ENCODE measurements at places on chromosomes 3 and 15. TPM values are rescaled to one million over a fixed set of nuclear protein-coding genes. Genes with fewer than 3 reads are reported as not detected.

MESP2 gene
- total RNA-seq = 1.7 TPM

- DNase-seq = no peak
- H3K27me3 ChIP-seq = peaks cover 62% of the 10 kb centered on the region
- H3K27ac ChIP-seq = no peak overlapping the region
- no peak overlapping the region for H3K4me3 ChIP-seq
- H3K36me3 ChIP-seq = no peaks in the 10 kb centered on the region
- H3K4me1 ChIP-seq = peaks cover 5% of the 10 kb centered on the region
Measured at GRCh38 chr3:137772214-137772955, 8.3 kb downstream of the SOX14 start.

- no peak overlapping the region for H3K4me3 ChIP-seq
- H3K27me3 ChIP-seq = no peaks in the 10 kb centered on the region
- no peaks in the 10 kb centered on the region for H3K36me3 ChIP-seq
- DNase-seq = no peak
- H3K4me1 ChIP-seq = peaks cover 27% of the 10 kb centered on the region
Measured at GRCh38 chr15:98955331-98955730, 52.3 kb downstream of the PGPEP1L start.

DNA sequence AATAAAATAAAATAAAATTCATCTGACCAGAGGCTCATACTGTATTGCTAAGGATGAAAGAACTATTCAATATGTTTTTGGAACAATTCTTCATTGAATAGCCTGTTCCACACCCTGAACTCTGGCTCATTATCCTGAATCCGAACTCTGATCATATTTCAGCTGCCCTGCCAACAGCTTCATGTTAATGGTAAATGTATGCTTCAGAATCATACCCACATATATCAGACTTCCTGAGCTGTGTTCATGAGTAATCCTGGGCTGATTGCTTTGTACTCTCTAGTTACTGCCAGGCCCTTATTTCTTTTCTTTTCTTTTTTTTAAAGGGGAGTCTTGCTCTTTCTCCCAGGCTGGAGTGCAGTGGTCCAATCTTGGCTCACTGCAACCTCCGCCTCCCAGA, 11.8 kb downstream of the INO80 start:
- H3K27ac ChIP-seq = no peak overlapping the region
- H3K36me3 ChIP-seq = no peaks in the 10 kb centered on the region
- H3K4me1 ChIP-seq = peaks cover 7% of the 10 kb centered on the region

C2CD4A gene
- 0.55 TPM for total RNA-seq

GRCh38 chr3:189157232-189158007, 14.4 kb upstream of the TPRG1 start:
- no peak overlapping the region for H3K27ac ChIP-seq
- H3K27me3 ChIP-seq = no peaks in the 10 kb centered on the region
- H3K36me3 ChIP-seq = no peaks in the 10 kb centered on the region
- no peak for DNase-seq
- no peaks in the 10 kb centered on the region for H3K4me1 ChIP-seq

- no peak overlapping the region for H3K4me3 ChIP-seq
- H3K27ac ChIP-seq = no peak overlapping the region
- H3K4me1 ChIP-seq = no peaks in the 10 kb centered on the region
- no peaks in the 10 kb centered on the region for H3K27me3 ChIP-seq
- H3K36me3 ChIP-seq = no peaks in the 10 kb centered on the region
Measured at GRCh38 chr3:180698760-180699270, 19.5 kb upstream of the CCDC39 start.

TMEM207 gene
- total RNA-seq = not detected

DNA sequence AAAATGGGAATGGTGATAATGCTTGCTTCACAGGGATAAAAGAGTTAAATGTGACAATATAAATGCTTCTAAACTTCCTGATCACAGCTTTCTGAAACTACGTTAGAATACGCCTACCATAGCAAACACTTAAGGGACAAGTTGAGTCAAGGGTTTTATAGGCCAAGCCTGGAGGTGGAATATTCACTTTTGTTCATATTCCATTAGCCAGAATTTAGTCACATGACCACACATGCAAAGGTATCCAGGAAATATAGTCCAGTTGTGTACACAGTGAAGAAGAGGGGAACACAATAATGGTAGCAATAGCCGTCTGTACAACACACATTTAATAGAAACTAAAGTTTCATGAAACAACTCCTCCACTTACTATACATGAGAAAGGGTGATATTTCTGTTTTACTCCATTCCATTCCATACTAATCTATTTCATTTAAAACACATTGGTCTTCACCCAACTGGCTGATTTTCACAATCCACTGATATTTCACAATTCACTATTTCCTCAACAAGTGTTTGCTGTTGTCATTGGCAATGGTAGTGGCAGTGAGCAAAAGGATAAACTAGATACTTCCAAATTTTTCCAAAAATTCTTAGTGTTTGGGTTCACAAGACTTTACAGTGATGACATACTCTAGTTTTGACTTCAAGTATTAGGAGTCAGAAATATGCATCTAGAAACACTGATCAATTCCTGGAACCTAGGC, 270.9 kb downstream of the ERC2 start:
- no peaks in the 10 kb centered on the region for H3K4me1 ChIP-seq
- no peaks in the 10 kb centered on the region for H3K27me3 ChIP-seq
- no peaks in the 10 kb centered on the region for H3K36me3 ChIP-seq
- no peak overlapping the region for H3K4me3 ChIP-seq
- no peak for DNase-seq

ATP13A5 gene
- 1.1 TPM for total RNA-seq

DNA sequence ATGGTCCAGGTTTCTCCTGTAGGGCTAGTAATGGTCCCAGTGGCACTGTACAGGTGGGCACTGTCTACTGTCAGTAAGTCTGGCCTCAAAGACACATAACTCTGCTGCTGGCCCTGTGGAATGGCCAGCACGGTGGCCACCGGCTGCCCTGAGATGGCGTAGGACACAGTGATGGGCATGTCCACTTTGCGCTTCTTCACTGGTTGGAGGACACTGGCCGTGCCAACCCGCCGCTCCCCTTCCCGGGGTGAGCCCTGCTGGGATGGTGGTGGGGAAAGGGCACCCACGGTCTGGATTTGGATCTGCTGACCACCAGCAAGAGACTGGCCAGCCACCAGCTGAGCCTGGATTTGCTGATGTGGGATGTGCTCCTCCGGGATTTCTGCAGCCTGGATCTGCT, 28.1 kb upstream of the IMPDH2 start:
- H3K36me3 ChIP-seq = peaks cover 74% of the 10 kb centered on the region
- H3K4me3 ChIP-seq = no peak overlapping the region
- no peak for DNase-seq
- no peaks in the 10 kb centered on the region for H3K4me1 ChIP-seq
- no peak overlapping the region for H3K27ac ChIP-seq
- no peaks in the 10 kb centered on the region for H3K27me3 ChIP-seq

GRCh38 chr3:117261983-117262421, 552.4 kb downstream of the TUSC7 start:
- no peak for DNase-seq
- no peak overlapping the region for H3K4me3 ChIP-seq
- no peak overlapping the region for H3K27ac ChIP-seq
- H3K36me3 ChIP-seq = no peaks in the 10 kb centered on the region
- H3K27me3 ChIP-seq = no peaks in the 10 kb centered on the region
- H3K4me1 ChIP-seq = no peaks in the 10 kb centered on the region

WDR93 gene
- total RNA-seq = 0.26 TPM

- H3K27ac ChIP-seq = no peak overlapping the region
- no peaks in the 10 kb centered on the region for H3K4me1 ChIP-seq
- DNase-seq = no peak
- no peak overlapping the region for H3K4me3 ChIP-seq
- H3K27me3 ChIP-seq = no peaks in the 10 kb centered on the region
- H3K36me3 ChIP-seq = no peaks in the 10 kb centered on the region
Measured at GRCh38 chr3:146476094-146476740, 6.9 kb upstream of the PLSCR2 start.

CIDEC gene
- 1.0 TPM for total RNA-seq

DNA sequence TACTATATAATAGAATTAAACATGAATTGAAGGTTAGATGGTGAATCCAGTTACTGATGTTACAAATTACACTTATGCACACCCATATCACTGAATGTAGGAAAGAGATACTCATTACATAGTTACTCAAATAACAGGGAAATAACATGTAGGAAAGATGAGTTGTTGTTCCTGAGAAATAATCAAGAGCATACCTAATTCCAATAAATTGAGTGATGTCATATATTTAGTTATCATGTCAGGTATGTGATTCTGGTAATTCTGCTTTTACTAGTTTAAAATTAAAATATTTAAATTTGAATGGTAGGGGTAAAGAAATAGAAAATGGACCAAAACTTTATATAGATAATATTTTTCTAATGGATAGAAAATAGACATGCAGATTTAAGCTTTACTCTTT, 102.6 kb upstream of the MYZAP start:
- H3K27ac ChIP-seq = no peak overlapping the region
- no peak for DNase-seq

DNA sequence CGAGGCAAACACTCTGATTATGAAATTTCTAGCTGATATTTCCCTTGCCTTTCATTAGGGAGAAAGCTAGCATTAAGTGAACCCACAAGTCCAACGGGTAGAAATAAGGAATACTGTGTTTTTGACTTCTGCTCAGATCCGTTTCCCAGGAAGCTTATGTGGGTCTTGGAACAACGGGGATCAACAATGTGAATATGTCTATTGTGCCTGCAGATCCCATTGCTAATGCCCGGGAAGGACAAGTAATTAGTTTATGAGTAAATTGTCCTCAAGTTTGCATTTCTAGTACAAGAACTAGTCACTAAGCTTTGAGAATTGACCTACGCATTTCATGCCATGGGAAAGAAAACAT, 236.4 kb downstream of the UACA start:
- H3K27ac ChIP-seq = no peak overlapping the region
- H3K4me3 ChIP-seq = no peak overlapping the region
- H3K36me3 ChIP-seq = no peaks in the 10 kb centered on the region
- no peak for DNase-seq
- H3K4me1 ChIP-seq = no peaks in the 10 kb centered on the region
- H3K27me3 ChIP-seq = no peaks in the 10 kb centered on the region

SEMA5B gene
- total RNA-seq = 1.4 TPM

- no peak for DNase-seq
- H3K4me3 ChIP-seq = no peak overlapping the region
- no peak overlapping the region for H3K27ac ChIP-seq
- no peaks in the 10 kb centered on the region for H3K27me3 ChIP-seq
- no peaks in the 10 kb centered on the region for H3K36me3 ChIP-seq
Measured at GRCh38 chr3:5238545-5238944, 51.0 kb downstream of the EDEM1 start.
